ENCODE measurements at places on chromosomes 3 and 15.

GRCh38 chr15:94532226-94532625 is 300.9 kb downstream of the MCTP2 start:
- no peak for DNase-seq

DNA sequence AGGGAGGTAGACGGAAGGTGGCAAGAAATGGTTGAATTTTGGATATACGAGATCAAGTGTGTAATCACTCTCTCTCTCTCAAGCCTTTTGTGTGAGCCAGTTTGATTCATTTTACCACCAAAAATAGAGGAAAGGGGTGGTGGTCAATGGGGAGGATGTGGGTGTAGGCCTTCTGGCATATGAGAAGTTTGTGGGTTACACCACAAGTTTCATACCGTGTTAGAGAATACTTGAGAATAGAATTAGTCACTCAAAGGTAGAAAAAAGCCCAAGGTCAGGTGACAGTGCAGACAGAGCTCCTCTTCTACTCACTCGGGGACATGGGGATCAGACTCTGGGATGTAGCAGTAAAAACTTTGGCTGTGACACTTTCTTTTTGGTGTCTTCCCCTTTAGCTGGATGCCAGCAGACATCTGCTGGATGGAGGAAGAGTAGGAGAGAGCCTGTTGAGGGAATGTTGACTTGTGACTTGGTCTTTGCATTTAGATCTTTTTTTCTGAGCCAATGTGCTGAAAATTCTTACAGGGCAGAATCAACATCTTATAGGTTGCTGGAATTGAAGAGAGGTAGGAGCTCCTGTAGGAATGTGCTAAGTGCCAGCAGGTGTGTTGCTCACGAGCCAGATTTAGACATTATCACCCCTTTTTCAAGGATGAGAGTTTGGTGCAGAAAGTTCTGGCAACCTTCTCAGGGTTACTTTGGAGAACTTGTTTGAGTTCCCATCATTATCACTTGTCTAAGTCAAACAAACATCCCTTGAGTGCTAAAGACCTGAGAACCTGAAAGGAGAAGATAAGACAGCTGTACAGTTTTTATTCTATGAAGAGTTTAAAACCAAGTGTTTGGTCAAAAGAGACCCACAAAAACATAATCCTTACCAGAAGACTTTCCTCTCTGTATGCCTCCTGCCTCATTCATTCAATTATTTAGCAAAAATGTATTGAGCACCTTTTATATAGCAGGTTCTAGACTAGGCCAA is 43.9 kb upstream of the RYK start:
- no peak for DNase-seq

- peak; percentile 83 for DNase-seq
These were observed 11.8 kb downstream of the TNK2 start for GRCh38 chr3:195896361-195897080.

GRCh38 chr3:36514171-36514570 is 133.9 kb downstream of the STAC start:
- no peak for DNase-seq

GRCh38 chr15:67777071-67777470 is 48.2 kb upstream of the SKOR1 start:
- DNase-seq: no peak

DNA sequence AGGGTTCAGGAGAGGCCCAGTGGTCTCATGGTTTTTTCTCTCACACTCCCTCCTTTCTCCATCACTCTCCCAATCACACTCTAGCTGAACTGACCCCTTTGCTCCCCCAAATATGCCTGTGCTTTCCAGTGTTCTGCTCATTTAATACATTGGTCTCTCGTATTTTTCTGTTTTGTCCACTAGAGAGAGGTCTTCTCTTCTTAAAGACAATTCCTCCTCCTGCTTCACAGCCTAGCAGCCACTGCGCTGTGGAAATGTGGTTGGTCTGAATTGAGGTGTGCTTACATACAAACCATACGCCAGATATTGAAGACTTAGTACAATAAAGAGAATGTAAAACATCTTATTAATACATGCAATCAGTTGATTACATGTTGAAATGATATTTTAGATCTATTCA is 60.6 kb upstream of the XCR1 start:
- DNase-seq: no peak

DNA sequence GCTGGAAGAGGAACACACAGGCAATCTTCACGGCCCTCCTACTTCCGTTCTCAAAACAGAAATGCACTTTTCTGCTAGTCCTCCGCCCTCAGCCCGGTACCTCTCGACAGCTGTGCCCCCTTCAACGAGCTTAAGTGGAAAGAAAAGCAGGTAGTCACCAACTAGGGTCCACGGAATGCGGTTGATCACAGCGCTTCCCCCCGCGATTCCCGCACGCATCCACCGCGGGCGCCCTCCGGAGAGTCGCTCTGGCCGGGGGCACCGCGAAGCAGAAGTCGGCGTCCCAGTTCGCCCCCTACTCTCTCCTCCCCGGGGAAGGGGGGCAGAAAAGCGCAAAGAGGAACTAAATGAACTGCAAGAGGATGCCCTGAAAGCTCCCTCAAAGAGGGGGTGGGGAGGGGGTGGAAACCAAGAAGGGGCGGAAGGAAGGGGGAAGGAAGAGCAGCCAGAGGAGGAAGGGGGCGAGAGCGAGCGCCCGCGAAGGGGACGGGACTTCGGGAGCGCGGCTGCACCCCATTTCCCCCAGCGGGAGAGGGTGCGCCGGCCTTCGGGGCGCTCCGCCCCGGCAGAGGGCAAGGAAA is 738 bp downstream of the ACAP2 start:
- DNase-seq: no peak

DNA sequence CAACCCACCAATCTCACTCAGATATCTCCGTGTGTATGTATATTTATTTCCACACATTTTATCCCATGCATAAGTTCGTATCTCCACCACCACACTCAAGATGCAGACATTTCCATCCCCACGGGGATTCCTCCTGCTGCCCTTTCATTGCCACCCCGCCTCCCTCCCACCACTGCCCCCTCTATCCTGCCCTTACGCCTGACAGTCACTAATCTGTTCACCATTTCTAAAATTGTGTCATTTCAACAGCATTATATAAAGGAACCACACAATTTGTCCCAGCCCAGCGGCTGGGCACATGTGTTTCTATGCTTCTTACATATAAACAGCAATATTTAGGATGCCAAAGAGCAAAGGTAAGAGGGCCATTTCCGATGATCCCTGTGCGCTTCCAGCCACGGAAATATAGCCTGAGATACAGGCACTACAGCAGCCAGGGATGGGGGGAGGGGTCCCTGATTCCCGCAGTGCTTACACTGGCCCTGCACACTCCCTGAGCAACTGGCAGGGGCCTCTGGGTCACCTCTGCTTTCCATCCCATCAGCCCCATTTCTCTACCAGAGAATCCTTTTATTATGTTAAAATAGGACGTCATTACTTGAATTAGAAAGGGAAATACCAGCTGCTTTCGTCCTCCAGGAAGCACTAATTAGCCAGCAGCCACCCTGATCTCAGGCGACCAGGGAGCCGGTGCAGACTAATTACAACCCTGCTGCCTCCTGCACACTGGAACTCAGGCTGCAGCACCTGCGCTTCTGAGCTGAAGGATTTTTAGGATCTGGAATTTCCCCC is 372.0 kb upstream of the ATP10A start:
- DNase-seq: no peak

- DNase-seq: no peak
These were observed 32.9 kb upstream of the PIK3R4 start for GRCh38 chr3:130779486-130779885.

GRCh38 chr3:50708620-50709019 is 33.9 kb downstream of the DOCK3 start:
- DNase-seq: no peak

GRCh38 chr15:101307048-101307896 is 12.2 kb upstream of the SNRPA1 start:
- DNase-seq: no peak

DNA sequence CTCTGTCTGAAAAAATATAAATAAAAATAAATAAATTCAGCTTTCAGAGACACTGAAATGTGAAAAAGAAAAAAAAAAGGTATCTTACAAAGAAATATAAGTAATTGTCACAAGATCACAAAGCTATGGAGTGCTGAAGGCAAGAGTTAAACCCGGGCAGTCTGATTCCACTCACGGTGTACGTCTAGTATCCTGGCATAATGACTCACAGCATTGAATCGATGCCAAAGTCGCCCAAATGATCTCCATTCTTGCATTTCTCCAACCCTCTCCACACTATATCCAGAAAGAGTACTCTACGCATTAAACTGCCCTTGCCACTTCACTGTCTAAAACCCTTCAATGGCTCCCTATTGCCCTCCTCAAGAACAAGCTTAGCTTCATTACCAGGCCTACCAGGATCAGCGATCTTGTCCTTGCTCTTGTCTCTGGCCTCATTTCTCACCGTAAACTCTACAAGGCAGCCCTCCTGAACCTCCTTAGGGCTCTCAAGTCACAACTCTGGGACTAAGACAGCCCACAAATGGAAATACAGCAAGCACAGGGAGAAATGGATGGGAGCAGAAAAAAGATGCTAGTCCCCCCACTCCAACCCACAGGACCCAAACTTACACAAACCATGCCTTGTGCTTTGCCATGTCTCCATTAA is 7.7 kb downstream of the SUCLG2 start:
- DNase-seq: no peak

DNA sequence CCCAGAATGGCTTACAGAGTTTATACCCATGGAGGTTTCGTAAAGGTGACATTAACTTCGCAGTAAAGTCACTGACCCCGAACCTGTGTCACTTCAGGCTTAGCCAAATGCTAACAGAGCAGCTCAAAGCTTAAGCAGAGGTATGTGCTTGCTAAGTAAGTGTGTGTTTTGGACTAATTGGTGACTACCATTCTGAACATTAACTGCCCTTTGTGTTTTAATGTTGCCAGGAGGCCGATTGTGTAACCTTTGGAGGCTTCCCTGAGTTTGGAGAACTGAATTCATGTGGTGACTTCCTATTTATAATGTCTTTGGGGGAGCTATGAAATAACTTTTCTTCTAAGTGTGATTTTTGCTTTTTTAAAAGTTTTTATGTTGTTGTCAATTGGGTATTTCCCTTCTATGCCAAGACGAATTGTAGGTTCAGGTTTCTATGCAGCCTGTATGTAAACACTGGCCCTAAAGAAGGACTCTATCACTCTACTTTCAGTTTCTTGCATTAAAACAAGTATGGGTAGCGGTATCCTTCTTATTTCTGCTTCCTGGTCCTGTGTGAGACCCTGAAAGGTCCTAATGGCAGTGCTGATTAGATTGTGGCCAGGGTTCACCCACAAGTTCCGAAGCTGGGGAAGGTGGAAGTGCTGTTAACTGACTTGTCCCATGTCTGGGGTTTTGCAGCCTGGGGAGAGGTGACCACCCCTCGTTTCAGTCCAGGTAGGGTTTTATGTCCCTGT is 86.3 kb downstream of the IGF1R start:
- DNase-seq: no peak

GRCh38 chr15:84391191-84391590 is 155.6 kb downstream of the GOLGA6L4 start:
- no peak for DNase-seq

- no peak for DNase-seq
These were observed 655 bp upstream of the TMOD3 start for GRCh38 chr15:51828621-51829375.

DNA sequence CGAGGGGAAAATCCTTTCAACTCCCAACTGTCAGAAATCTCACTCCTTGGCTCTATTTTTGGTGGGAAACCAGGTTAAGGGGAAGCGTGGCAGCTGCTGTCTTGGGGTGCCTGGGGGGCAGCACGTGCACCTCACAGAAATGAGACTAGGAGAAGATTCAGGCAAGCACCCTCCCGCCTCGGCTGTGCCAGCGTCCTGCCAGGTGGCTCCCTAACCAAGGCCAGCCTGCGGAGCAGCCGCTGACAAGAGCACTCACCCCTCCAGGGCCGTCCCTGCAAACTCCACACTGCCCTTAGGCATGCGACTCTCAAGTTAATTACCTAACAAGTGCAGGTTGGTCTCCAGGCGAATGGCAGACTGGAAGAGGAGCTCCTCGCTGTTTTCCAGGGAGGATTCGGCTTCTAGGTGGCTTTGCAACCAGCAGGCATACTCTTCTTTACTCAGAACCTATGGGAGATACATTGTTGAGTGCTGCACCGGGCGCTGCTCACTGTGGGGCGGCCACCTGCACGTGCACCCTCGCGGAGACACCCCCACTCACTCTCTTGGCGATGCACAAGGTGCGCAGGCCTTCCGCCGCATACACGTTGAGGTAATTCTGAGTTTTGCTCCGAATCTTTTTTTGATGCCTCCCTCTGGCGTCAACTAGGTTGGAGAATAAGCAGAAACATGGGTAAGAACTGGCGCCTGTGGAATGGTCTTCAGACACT is 155.3 kb downstream of the ATP10A start:
- DNase-seq: no peak

GRCh38 chr3:30231277-30232141 is 374.9 kb upstream of the TGFBR2 start:
- no peak for DNase-seq

DNA sequence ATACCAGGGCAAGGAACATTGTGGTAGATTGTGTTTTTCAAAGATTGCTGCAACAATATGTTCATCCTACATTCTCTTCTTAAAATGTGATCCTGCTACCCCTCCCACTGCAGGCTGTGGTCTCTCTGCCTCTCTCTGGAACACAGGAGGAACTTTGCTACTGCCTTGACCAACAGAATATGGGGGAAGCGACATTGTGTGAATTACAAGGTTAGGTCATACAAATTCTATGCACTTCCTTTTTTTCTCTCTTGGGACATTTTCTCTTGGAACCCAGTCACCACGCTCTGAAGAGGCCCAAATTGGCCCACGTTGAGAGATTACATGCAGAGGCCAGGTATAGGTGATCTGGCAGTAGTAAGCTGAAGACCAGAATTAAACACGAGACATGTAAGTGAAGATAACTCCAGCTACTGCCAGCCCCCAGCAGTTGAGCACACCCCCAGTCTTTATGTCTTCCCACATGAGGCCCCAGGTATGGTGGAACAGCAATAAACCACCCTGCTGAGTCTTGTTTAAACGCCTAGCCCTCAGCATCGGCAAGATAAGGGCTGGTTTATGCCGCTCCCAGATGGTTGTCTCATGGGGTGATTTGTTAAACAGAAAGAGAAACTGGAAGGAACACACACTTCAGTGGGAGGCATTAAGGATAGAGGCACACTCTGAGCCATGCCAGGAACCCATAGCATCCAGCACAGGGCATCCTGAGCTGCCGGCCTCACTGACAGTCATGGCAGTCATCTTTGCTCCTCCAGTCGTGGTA is 59.9 kb downstream of the FAM43A start:
- DNase-seq: no peak

GRCh38 chr3:42092006-42092405 is 849 bp downstream of the TRAK1 start:
- DNase-seq: no peak

GRCh38 chr3:31481697-31482096 is 51.0 kb upstream of the STT3B start:
- DNase-seq: no peak

- DNase-seq: no peak
These were observed 75.9 kb downstream of the GABRG3 start for GRCh38 chr15:27046880-27047279.

All from forelimb muscle (tissue), 1 donor.